CD4-positive, alpha-beta T cell treated with Interleukin-12 subunit alpha and Interleukin-12 subunit beta, for 1 hour (primary cell): ENCODE measurements at places on chromosomes 13 and 19.

GRCh38 chr19:55386493-55386971 is 800 bp downstream of the RPL28 start:
- DNase-seq: no peak

DNA sequence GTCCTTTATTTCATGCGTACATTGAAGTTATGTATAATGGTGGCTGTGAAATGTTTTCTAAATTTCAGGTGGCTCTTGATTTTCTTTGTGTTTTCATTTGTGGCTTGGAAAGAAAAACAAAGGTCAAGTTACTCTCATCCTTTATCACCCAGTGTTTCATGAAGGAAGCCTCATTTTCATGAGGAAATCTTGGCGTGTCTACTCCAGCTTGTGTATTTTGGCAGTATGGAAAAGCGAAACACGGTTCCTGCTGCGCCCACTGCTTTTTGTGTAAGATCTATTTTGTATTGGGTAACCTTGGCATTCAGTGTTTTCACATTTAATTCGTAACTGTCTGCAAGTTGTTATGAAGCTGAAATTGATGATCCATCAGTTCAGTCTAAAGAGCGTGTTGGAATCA is 147.0 kb upstream of the RNF113B start:
- DNase-seq: no peak

DNA sequence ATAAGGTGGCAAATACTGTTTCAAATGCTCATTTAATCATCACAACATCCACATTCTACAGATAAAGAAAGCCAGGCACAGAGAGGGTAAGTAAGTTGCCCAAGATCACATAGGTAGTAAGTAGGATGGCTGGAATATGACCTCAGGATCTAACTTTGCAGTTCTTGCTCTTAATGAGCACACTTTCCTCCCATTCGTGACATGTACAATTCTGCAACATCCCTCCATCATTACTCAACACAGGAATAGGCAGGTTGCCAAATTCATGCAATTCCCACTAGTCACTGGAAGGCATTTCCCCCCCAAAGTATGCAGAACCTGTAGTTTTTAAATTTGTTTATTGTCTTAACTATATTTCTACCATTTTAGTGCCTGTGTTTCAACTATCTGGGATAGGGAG is 109.2 kb downstream of the OLFM4 start:
- no peak for DNase-seq

DNA sequence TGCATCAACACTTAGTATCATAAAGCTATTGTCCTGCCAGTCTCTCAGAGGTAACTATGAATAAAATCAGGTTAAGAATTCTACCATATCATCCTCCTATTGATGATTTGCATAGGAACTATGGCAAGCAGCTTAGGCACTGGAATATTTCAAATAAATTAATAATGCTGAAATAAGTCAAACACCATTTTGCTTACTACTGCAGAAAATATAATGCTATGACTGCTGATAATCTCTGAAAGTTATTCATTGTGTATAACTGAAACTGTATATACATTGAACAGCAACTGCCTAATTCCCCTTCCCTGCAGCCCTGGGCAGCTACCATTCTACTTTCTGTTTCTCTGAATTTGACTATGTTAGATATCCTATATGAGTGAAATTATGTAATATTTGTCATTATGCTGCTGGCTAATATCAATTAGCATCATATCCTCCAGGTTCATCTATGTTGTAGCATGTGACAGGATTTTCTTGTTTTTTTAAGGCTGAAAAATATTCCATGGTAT is 318.8 kb upstream of the SGCG start:
- no peak for DNase-seq

DNA sequence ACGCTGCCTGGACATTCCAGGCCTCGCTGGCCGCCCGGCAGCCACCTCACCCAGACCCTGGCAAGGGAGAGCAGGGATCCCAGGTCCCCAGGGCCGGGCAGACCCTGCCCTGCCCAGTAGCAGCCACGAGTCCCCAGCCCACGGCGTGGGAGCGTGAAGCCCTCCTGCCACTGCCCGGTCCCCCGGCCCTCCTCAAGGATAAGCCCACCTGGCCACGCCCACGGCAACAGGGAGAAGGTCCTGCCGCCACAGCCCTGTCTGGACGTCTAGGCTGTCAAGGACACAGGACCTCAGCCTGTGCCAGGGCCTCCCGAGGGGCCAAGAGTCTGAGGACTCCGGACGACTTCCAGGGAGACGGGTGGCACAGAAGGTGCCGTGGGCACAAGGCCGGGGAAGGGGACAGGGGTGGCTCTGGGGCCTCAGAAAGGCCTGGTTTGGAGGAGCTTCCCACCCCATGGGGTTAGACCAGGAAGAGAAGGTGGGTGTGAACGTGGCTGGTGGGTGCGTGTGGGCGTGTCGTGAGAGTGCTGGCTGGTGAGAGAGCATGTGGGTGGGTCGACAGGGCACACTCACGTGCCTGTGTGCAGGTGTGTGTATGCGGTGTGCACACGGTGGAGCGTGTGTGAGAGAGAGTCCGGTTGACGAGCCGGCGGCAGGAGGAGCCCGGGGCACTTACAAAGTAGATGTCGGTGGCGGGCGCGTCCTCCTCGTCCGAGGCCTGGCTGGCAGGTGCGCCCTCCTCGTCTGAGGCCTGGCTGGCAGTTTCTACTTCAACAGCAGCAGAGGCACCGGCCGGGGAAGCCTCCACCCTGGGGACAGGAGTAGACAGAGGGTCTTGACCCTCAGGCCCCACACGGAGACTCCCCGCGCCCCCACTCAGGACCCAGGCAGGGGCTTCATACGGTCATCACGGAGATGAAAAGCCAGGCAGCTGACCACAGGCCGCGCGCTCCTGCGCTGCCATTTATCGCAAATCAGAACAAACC is 11.9 kb upstream of the CACTIN start:
- DNase-seq: no peak

GRCh38 chr13:76131551-76131950 is 495.4 kb downstream of the LMO7 start:
- DNase-seq: no peak

DNA sequence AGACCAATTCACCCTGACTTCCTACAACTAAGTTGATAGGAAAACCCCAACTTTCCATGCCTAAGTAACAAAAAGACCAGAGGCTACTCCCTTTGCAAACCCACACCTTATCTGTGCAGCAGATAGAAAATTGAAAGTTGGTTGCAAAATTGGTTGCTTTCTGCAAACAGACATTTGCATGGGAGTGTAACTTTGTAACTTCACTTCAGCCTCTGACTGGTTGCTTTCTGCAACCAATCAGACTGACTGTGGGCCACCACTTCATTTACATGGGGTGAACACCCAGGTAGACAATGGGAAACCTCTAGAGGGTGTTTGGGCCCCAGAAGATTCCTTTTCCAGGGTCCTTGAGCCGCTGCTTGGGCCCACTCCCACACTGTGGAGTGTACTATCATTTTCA is 9.8 kb downstream of the TEX30 start:
- no peak for DNase-seq

- no peak for DNase-seq
Observed at GRCh38 chr13:90238413-90238812, 1109.1 kb upstream of the MIR17HG start.

DNA sequence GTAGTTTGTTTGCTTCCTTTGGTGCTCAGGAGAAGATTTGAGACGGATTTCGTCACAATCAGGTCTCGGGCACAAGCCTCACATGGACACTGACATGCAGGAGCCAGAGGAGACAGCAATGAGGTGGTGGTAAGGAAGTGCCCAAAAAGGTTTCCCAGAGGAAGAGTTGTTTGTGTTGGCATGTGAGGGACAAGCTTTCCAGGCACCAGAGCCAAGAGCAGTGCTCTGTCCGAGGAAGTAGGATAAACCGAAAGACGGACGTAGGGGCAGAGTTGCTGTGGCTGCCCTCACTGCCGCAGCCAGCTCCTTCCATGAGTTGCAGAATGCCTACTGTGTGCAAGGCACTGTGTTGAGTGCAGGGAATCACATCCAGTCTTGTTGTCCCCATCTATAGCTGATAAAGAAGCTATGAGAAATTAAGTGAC is 27.7 kb downstream of the SAE1 start:
- DNase-seq: peak; percentile 6

DNA sequence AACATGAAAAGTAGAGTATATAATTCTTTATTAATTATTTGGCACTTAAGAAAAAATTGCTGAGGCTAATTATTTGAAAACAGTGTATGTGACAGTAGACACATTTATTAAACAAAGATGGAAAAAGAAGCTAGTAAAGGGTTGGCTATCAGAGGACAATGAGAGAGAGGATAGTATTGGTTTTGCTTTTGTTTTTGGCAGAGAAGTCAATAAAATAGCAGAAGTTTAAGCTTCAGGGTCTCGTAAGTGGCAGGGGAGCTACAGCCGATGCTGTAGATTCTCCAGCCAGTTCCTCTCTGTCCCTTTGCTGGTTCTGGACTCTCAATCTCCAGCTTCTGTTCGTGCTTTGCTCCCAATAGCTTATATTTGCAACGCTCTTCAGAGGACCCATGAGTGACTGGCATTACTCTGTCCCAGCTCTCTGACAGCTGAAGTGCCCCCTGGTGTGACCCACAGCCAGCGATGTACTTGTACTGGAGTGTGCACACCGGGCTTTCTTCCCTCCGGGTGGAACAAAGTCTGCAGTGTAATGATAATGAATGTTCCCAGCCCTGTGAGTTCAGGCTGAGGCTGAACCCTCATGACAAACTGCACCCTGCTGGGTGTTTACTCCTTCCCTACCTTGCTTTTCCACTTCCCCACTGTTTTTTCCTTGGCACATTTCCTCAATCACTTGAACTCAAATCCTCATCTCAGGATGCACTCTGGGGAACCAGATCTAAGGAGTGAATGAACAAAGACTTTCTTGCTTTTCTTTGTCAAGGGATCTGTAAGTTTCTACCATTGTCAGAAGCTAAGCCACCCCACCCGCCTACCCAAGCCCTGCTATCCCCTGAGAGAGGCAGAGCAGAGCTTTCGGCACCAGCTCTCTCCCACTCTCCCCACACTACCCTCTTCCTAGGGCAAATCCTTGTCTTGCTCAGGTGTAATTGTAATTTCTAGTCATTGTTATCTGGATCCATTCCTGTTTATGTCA is 254.8 kb downstream of the LHFPL6 start:
- DNase-seq: no peak

- DNase-seq: peak; percentile 86
Observed at GRCh38 chr19:42270346-42271044, 1.4 kb downstream of the CIC start.

DNA sequence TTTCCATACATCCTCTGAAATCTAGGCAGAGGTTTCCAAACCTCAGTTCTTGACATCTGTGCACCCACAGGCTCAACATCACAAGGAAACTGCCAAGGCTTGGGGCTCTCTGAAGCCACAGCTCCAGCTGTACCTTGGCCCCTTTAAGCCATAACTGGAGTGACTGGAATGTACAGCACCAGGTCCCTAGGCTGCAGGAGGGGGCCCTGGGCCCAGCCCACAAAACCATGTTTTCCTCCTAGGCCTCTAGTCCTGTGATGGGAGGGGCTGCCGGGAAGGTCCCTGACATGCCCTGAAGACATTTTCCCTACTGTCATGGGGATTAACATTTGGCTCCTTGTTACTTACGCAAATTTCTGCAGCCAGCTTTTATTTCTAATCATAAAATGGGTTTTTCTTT is 1093.0 kb upstream of the PCDH9 start:
- no peak for DNase-seq

- DNase-seq: no peak
Observed at GRCh38 chr13:23794267-23795161, 94.7 kb downstream of the MIPEP start.

DNA sequence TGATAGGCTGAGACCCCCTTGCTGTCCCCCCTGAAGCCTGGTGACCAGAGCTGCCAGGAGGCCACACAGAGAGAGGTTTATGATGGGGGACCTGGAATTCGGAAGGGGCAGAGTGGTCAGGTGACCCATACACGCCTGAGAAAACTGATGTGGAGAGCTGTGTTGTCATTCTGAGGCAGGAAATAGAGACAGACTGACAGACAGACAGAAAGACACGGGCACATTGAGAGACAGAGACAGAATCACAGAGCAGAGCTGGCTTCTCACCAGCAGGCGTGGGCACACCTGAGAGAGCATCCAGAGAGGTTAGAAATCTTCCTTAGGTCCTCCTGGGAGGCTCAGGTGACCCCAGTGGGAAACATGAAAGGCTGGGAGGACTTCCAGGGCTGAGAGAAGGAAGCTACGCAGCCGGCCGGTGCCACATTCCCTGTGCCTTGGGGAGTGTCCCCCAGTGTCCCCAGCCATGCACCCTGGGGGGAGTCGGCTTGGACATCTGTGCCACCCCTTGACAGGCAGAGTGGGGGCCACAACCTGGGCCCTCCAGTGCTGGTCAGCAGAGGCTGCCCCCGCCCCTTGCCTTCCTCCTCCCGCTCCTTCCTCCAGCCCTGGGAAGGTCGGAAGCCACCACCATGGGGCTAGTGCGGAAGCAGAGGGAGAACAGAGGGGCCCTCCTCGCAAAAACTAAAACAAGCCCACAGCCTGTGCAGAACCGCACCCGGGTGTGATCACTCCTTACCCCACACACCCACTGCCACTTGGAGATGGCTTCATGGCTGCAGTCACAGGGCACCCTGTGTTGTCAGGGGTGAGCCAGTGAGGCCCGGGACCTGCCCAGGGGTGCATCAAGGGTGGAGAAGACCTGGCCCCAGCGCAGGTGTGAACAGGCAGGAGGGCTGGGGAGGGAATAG is 2.2 kb downstream of the FFAR1 start:
- DNase-seq: no peak

DNA sequence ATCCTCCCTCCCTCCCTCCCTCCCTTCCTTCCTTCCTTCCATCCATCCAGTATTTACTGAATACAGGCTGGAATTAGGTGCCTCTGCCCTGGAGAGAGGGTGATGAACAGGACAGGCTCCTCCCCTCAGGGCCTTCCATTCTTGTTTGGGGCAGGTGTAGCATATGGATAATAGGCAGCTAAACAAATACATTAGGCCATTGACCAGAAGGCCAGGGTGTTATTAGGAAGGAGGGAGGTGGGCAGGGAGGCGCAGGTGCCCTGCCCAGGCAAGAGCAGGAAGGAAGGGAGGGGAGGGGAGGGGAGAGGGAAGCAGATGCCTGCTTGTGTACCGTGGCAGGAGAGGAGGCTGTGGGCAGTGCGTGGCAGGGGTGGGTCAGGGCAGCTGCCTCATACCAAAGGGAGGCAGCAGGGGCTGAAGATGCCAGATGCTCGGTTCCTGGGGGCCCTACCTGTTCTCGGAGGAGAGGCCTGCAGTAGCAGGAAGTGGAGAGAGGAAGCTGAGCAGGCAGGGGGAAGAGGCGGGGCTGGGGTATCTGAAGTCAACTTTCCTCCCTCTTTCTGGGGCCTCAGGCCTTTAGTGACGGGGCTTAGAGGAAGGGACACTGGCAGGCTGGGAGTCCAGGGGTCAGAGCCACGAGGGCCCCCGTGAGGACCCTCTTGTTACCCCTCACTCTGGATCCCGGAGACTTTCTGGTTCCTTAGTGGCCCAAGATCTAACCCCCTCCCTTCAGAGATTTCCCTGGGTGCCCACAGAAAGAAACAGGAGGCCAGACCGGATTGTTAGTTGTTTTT is at the start of gene RINL:
TSS of gene RINL (minus strand) at position 495 of the 794 bp plus-strand sequence. CDS start 1,533 bp downstream, outside the sequence.
- DNase-seq: peak; percentile 78

- DNase-seq: no peak
Observed at GRCh38 chr13:111949311-111949710, 117.6 kb upstream of the SOX1 start.

- DNase-seq: no peak
Observed at GRCh38 chr13:40130871-40131636, 475.6 kb downstream of the COG6 start.

- DNase-seq: no peak
Observed at GRCh38 chr19:30790056-30790680, 418.0 kb downstream of the ZNF536 start.

- DNase-seq: no peak
Observed at GRCh38 chr13:61253105-61253877, 162.4 kb downstream of the PCDH20 start.
